ENCODE measurements at places on chromosomes 5 and 9. TPM values are rescaled to one million over a fixed set of nuclear protein-coding genes. Genes with fewer than 3 reads are reported as not detected.
A peak's percentile ranks its signal among the peaks of the same experiment; 100 is the strongest.

Gene DAPK1
- total RNA-seq: 384 TPM

Gene PHYHD1
- 4.4 TPM for total RNA-seq

Gene KDM4C
- total RNA-seq: 63.5 TPM

Gene SPINK4
- not detected for total RNA-seq

Gene CDO1
- total RNA-seq: 136 TPM

Gene LRRC14B
- not detected for total RNA-seq

Gene FOXD4L4
- total RNA-seq: 0.20 TPM

Gene GRXCR2
- not detected for total RNA-seq

Gene F2RL2
- not detected for total RNA-seq

Gene EQTN
- not detected for total RNA-seq

DNA sequence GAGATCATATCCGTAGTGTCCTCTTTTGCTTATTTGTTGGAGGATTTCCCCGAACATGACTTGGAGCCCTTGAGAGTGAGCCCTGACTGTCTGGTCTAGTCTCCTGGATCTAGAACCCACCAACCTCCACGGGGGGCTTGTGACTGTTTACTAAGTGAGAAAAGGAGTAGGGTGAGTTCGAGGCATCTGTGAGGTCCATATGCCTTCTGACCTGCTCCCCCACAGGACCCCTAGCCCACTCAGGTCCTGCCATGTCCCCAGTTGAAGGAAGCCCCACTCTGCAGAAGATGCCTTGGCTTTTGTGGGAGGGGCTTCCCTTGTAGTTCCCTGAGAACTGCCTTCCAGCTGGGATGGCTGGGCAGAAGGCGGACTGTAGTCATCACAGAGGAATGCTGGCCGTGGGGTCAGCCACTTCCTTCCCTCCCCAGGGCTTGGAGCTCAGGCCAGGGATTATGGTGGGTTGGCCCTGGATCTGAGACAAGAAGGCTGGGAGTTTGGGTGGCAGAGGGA lies 7.0 kb upstream of the IRF1 start:
- no peaks in the 10 kb centered on the region for H3K36me3 ChIP-seq
- H3K27ac ChIP-seq: no peak overlapping the region
- no peaks in the 10 kb centered on the region for H3K4me1 ChIP-seq
- peaks cover 14% of the 10 kb centered on the region for H3K27me3 ChIP-seq

DNA sequence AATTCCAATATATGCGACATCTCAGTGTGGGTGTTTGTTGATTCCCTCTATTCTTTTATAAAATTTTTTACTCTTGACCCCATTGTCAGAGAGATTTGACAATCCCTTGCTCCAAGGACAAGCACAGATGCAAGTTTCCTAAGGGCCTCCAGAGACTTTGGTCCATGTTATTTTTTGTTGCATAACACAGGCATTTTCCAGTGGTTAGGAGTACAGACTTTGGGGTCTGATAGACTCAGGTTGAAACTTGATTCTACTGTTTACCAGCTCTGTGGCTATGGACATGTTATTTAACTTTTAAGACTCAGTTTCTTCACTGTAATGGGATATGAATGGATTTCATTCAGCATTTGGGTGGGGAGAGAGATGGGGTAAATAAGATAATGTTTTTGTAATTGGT lies 361.3 kb downstream of the ENC1 start:
- peaks cover 60% of the 10 kb centered on the region for H3K4me1 ChIP-seq

DNA sequence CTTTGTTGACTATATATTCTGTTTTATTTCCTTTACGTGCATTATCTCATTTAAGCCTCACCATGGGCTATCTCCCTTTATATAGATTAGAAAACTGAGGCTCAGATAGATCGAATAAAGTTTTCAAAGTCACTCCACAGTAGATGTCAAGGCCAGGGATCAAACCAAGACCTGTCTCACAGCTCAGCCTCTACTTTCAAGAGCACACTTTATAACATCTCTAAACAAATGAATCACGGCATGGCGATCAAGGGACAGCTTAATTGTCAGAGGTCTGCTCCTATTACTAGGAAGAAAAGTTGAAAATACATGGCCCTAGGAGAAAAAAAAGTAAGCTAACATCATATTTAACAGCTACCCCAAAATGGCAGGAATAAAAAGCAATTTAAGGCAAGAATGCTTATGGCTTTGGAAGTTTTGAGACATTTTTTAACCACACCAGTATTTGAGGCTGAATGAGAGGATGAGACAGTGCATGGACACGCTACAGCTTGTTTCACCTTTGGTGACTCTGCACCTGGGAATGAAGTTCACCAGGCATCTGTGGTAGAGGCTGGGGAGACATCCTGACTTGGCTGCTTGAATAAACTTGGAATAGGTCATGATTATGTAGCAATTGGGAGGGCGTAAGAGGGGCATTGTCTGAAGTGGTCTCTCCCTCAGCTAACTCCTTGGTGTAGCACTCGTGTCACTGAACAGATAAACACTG lies 486.8 kb upstream of the WWC1 start:
- H3K27ac ChIP-seq: no peak overlapping the region
- H3K36me3 ChIP-seq: no peaks in the 10 kb centered on the region
- no peaks in the 10 kb centered on the region for H3K4me1 ChIP-seq

DNA sequence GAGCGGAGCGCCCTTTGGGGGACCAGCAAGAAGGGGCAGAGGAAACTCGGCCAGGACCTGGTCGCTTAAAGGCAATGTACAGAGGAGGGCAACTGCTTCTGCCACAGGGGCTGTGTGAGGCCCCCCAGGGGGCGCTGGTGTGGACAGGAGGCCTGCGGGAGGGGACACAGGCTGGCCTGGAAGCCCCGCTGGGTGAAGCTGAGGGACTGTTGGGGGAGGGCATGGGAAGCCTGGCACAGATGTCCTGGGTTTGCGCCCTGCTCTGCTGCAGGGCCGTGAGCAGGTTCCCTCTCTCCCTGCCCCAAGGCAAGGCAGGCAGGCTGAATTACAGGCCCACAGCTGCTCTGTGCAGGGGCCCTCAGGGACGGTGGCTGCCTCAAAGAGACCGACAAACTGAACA lies 5.4 kb downstream of the MED22 start:
- peaks cover 7% of the 10 kb centered on the region for H3K27me3 ChIP-seq
- no peak overlapping the region for H3K27ac ChIP-seq
- no peak overlapping the region for H3K4me3 ChIP-seq
- no peaks in the 10 kb centered on the region for H3K36me3 ChIP-seq
- DNase-seq: peak; percentile 60
- H3K4me1 ChIP-seq: peaks cover 9% of the 10 kb centered on the region

DNA sequence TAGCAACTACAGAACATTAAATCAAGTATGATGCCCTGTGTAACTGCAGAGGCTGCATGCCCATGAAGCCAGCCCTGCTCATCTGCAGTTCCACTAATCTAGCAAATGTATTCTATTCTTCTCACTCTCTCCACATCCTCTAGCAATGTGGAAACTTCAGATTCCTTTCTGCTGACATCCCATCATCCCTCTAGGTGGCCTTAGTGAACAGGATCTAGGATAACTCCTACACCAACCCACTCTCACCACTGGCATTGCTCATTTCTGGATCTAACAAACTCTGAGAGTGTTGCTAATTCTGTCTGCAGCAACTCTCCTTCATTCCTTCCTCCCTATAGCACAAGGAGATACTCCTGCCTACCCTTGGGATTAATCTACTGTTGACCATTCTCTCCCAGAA lies 80.8 kb downstream of the FAM81B start:
- H3K36me3 ChIP-seq: peaks cover 5% of the 10 kb centered on the region
- H3K4me3 ChIP-seq: no peak overlapping the region
- no peak for DNase-seq
- H3K27me3 ChIP-seq: peaks cover 1% of the 10 kb centered on the region

- DNase-seq: no peak
- H3K4me3 ChIP-seq: no peak overlapping the region
- no peak overlapping the region for H3K27ac ChIP-seq
- H3K27me3 ChIP-seq: no peaks in the 10 kb centered on the region
Measured at GRCh38 chr5:91417219-91417618, 34.1 kb upstream of the ARRDC3 start.

DNA sequence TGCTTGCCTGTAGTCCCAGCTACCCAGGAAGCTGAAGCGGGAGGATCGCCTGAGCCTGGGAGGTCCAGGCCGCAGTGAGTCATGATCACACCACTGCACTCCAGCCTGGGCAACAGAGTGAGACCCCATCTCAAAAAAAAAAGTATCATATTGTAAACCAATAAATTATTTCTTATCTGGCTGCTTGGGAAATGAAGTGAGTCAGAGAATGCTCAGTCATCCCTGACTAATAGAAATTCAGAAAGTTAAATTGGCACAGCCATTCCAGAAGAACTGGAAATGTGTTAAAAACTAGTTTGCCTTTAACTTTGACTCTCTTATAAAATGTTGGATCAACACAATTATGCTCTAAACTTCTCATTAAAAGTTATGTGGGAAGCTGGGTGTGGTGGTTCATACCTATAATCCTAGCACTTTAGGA lies 9.8 kb upstream of the GNE start:
- H3K4me3 ChIP-seq: no peak overlapping the region
- H3K27ac ChIP-seq: no peak overlapping the region
- DNase-seq: no peak
- H3K36me3 ChIP-seq: no peaks in the 10 kb centered on the region
- H3K27me3 ChIP-seq: peaks cover 2% of the 10 kb centered on the region

DNA sequence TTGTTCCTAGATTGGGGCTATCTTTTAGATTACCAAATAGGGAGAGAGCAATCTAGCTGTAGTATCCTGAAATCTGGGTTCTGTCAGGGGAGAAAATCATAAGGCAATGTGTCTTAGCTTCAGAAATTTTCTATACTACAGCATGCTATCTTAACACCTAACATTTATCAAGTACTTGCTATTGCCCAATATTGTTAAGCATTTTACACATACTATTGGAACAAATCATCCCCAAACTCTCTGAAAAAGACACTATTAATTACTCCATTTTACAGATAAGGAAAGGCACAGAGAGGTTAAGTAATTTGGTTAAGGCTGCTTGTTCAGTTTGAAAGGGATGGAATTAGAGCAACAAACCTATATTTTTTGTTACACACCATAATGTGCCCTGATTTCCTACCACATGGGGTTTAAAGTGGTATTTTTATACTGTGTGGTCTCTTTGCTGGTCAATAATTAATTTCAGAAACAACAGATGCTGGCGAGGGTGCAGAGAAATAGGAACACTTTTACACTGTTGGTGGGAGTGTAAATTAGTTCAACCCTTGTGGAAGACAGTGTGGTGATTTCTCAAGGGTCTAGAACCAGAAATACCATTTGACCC lies 57.2 kb upstream of the RIC1 start:
- H3K4me1 ChIP-seq: no peaks in the 10 kb centered on the region
- no peaks in the 10 kb centered on the region for H3K36me3 ChIP-seq
- no peak overlapping the region for H3K27ac ChIP-seq
- no peak overlapping the region for H3K4me3 ChIP-seq
- DNase-seq: no peak
- peaks cover 1% of the 10 kb centered on the region for H3K27me3 ChIP-seq

- no peaks in the 10 kb centered on the region for H3K4me1 ChIP-seq
- H3K36me3 ChIP-seq: peaks cover 8% of the 10 kb centered on the region
- no peak overlapping the region for H3K4me3 ChIP-seq
- H3K27me3 ChIP-seq: peaks cover 2% of the 10 kb centered on the region
- no peak for DNase-seq
- no peak overlapping the region for H3K27ac ChIP-seq
Measured at GRCh38 chr9:93891050-93891449, 64.1 kb downstream of the BARX1 start.

Data from glutamatergic neuron (in vitro differentiated cells).